ENCODE measurements at places on chromosomes 12 and 14.
A peak's percentile ranks its signal among the peaks of the same experiment; 100 is the strongest.

DNA sequence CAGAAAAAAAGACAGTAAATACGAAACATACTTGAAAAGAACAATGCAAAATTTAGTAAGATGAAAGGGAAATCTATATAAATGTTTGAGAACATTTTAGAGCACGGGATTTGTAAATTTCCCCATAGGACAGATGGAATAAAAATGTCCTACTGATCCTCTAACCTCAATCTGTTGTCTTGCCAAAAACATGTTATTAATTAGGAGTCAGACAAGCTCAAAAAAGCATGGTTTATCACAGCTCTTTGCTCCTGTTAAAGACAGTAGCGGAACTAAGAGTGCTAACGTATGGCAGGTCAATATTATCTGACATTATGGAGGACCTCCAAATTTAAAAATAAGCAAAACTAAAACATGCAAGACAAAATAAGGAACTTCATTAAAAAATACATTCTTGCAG, 12.9 kb downstream of the GMFB start:
- DNase-seq = no peak

- DNase-seq = peak; percentile 96
Observed at GRCh38 chr12:30152705-30153104, 369.0 kb upstream of the TMTC1 start.

GRCh38 chr12:49633703-49634345, 10.5 kb downstream of the PRPF40B start:
- no peak for DNase-seq

DNA sequence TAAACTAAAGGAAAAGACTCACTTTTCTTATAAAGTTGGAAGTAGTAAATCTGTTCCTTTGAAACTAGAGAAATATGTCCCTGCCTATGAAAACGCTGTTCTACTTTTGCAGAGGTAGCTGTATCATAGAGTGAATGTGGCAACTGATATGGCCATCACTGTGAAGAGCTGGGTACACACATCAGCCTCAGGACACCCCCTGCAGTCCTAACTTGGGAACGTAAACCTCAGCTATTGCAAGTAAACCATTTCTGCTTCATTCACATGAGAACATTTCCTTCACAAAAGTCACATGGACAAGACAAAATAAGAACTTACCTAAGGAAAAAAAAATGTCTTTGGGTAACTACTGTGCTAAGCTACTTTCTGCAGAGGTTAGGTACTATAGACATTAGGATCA, 233.3 kb upstream of the PPFIA2 start:
- DNase-seq = no peak

GRCh38 chr12:124477107-124477915, 90.1 kb downstream of the NCOR2 start:
- no peak for DNase-seq

GRCh38 chr14:59133709-59134108, 54.8 kb upstream of the DAAM1 start:
- DNase-seq = no peak

DNA sequence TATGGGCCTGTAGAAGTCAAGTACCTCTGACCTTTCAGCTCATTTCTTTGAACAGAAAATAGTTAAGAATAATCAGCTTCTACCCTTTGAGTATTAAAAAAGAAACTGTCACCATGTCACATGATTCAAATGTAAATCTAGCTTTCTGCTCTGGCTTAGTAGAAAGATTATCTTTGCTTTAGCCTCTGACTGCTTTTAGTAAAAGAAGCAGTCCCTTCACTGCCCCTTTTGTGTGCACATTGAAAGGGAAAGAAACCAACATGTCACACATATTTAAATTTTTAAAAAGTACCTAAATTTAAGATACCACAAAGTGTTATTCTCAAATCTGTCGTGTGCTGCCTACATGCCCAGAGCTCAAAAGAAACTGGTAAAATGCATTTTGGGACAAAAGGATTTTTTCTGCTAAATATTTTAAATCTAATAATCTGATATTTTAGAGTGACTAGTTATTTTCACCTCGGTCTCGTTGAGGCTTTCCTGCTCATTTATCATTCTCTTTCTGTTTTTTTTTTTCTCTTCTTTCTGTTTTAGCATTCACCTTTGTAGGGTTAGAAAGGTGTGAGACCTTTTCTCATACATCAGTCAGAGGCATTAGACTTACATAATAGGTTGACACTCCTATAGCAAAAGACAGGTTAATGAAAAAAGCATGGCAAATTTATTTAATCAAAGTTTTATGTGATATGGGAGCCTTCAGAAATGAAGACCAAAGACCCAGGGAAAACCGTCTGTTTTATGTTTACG, 41.3 kb downstream of the SLC16A7 start:
- no peak for DNase-seq

GRCh38 chr14:24145219-24145618, 1.2 kb downstream of the PSME2 start:
- no peak for DNase-seq

DNA sequence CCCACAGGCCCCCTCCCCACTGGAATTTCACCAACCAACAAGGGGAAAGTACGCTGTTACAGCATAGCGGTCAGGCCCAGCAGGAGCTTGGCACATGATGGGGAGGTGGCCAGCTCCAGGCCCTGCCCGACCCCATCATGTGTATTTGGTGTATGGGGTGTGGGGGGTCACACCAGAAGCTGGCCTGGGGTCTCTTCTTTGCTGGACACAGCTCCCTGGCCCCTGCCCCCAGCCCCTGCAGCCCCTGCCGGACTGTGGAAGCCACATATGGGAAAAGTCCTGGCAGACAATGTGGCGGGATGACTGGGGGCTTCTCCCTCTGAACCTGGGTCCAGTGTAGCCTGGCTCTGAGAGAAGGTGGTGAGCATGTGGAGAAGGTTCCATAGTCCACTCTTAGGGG, 12.4 kb downstream of the NGB start:
- no peak for DNase-seq

DNA sequence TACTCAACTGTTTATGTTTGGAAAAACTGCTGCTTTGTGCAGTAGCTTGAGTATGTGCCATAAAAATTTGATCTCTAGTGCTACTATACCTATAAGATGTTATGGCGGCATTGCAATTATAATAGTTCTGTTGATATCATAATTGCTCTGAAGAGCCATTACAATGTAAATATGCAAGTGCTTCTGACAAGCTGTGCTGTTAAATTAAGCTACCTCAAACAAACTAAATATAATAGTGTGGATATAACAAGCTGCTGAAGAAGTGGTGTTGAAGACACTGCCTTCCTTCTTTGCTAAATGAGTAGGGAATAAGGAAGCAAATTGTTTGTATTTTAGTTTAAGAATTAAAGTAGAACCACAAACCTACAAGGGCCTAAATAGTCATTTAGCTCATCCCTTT, 301.0 kb upstream of the MIS18BP1 start:
- DNase-seq = peak; percentile 14

DNA sequence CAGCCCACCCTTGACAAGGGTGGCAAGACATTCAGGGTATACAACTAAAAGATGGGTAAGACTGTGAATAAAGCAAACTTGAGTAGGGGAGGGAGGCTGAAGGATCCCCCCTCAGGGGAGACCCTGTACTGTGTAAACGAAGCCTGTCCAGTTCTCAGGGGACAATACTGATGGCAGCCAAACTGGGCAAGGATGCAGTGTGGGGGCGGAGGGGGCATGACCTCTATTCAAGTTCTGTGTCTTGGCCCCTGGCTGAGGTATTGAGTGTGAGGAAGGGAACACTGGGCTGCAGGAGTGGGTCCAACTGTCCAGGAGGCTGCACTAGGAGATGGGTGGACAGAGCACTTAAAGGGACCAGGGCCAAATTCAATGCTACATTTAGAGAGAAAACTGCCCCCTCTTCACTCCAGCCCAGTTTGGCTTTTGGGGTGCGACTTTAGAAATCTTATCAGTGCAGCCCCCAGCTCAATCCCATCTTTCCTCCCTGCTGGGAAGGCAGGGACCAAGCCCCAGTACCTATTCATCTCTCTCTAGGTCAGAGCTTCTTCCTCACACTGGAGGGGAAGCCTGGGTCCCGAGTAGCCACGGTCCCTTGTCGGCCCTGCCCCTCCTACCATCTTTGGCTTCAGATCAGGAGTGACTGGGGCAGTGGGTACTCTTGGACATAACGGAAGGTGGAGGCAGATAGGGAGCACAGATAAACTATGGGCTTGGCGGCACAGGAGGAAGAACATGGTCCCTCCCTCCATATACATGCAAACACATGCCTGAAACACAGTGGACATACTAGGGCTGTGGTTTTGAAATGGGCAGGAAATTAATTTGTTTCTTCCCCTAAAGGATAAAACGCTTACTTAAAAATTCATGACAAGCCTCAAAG, 11.8 kb downstream of the SLC39A5 start:
- DNase-seq = no peak

- DNase-seq = no peak
Observed at GRCh38 chr14:104246401-104247335, 108.3 kb downstream of the KIF26A start.

DNA sequence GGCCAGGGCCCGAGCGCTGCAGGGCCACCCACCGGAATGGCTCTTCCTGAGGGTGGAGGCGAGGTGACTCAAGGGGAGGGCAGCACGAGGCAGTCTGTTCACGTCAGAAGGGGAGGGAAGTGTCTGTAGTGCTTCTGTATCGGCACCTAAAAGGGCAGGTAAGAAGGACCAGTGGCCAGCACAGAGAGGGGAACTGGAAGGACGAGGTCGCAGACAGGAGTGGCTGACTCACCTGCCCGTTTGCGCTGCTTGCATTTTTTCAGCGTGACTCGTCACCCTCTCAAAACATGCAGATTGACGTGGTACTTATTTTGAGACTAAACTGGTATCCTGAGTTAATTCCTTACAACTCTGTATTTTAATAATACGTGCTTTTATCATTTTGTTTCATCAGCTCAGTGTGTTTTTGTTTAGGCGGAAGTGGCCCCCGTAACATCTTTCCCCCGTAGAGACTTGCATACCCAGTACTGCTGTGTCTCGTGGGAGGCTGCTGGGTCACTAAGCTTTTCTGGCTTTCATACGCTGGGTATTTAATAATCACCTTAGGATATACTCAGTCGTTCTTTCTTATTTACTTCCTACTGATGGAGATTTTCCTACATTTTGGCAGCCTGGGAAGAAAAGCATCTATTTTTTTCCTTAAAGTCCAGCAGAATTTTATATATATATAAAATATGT, 26.4 kb downstream of the SFSWAP start:
- DNase-seq = no peak

DNA sequence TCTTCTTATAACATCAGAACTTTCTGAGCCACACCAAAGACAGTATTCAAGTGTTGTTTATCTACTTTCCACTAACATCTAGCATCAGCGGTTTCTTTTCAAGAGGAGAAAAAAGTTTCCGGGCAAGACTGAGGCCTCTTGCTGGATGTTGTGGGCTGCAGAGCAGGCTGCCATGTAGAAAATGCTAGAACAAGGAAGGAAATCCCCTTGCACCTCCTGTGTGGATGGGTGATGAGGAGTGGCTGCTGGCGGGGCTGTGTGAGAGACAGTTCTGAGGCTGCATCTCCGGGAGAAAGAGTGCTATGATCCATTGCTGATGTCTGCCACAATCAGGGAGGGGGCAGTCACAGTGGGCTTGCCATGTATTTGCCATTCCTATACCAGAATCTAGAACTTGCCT, 37.8 kb upstream of the PPP1CC start:
- no peak for DNase-seq

- no peak for DNase-seq
Observed at GRCh38 chr12:41074473-41074769, 113.7 kb upstream of the PDZRN4 start.

GRCh38 chr12:87809916-87810315, 219.3 kb downstream of the C12orf50 start:
- no peak for DNase-seq

- no peak for DNase-seq
Observed at GRCh38 chr12:57772429-57773322, at the start of gene EEF1AKMT3. Gene EEF1AKMT3, plus strand, starts transcription at chr12:57772614. Its CDS starts 111 bp downstream, at chr12:57772725.

DNA sequence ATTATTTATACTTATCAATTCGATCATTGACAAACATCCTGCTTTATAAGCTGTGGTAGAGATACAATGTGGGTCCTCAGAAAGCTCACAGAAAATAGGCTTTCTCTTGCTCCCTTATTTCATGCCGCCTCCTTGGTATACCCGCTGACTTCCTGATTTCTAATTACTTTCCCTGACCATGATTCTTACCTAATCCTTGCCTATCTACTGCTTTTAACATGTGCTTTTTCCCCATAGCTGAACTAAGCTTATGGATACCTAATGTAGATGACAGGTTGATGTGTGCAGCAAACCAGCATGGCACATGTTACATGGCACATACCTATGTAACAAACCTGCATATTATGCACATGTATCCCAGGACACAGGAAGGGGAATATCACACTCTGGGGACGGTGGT, 65.1 kb downstream of the ITPR2 start:
- no peak for DNase-seq

DNA sequence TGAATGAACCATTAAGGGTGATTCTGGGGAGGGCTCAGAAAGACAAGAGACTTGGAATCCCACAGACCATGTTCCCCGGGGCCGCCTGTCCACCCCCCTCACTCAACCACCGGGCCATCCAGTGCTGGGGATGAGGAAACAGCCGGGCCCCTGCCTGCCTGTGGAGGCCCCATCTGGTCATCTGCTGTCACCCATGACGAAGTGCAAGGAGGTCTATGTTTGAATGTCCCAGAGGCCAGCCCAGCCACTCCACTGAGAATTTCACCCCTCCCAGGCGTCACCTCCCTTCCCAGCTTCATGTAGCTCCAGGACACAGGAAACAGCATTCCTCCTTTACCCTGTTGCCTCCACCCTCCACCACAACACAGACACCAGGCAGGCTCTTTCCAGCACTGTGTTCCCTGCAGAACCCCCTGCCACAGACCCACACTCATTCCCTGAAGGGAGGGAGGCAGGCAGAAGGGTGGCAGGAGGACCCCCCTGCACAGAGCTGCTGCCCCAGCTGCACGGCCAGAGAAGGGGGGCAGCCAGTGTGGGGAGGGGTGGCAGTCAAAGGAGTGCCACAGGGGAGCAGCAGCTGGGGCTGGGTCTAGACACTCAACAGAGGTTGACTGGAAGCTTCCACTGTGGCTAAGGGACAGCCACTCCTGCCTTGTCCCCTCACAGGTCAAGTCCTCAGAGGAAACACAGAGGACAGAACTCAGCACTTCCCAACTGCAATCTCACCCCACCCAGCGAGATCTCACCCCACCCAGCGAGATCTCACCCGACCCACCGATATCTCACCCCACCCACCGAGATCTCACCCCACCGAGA, 50.3 kb upstream of the PPP2R5C start:
- no peak for DNase-seq

- DNase-seq = no peak
Observed at GRCh38 chr14:89351516-89352404, 65.3 kb downstream of the FOXN3 start.

DNA sequence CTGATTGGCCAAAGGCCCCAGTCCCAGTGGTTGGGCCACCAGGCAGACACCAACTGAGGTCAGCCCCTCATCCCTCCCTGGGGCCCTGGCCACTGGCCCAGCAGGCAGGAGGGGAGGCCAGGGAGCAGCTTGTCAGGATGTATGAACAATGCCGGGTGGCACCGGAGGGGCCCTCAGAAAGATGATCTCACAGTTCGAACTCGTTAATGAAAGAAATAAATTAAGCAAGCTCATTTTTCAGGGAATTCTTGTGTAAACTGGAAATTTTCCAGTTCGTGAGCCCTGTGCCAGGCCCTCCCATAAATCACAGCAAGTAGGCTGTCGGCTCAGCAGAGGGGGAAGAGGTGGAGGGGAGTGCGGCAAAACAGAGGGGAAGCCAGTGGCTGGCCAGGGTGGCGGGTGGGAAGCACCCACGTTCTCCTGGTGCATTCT, 177.0 kb upstream of the VASH1 start:
- peak; percentile 18 for DNase-seq
